ENCODE measurements at places on chromosomes 1 and 21.

DNA sequence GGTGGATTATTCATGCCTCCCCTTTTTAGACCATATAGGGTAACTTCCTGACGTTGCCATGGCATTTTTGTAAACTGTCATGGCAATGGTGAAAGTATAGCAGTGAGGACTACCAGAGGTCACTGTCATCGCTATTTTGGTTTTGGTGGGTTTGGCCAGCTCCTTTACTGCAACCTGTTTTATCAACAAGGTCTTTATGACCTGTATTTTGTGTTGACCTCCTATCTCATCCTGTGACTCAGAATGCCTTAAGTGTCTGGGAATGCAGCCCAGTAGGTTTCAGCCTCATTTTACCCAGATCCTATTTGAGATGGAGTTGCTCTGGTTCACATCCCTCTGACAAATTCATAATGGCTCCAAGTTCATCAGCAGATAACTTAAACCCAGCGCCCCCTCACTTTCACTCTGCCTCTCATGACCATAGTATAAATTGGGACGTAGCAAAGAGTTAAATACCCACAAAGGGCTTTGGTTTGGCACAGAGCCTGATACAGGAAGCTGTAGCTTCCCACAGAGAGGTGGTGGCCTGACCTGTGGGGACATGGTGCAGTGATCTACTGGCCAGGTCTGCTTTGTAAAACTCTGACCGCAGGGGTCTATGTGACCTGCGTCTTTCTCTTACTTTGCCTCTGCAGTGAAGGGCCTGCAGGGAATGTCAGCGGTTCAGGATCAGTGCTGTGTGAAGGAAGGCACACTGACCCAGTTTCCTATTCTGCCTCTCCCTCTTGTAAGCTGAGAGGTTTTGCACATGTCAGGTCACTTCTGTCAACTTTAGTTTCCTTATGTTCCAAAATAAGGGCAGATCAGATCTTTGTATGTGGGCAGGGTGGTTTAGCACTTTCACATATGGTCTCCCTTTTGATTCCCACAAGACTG is 78.1 kb upstream of the ZNF644 start:
- peak; percentile 50 for DNase-seq

DNA sequence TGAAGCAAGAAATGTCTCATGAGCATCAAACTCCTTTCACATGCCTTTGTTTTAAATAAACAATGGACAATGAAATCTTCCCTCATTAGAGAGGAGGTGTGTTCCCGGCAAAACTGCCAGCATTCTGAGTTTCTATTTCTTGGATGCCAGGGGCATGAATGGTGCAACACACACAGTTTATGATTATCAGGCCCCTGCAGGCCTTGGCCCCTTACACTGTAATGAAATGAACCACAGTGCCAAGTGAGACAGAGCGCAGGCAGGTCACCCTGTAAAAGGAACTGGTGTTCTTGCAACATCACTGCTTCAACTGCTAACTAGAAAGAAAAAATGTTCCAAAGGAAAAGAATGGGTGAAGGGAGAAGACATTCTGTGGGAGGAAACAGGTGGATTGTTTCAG is 3.8 kb upstream of the PIGC start:
- DNase-seq = no peak

GRCh38 chr1:94582565-94582964 is 41.0 kb upstream of the F3 start:
- no peak for DNase-seq

DNA sequence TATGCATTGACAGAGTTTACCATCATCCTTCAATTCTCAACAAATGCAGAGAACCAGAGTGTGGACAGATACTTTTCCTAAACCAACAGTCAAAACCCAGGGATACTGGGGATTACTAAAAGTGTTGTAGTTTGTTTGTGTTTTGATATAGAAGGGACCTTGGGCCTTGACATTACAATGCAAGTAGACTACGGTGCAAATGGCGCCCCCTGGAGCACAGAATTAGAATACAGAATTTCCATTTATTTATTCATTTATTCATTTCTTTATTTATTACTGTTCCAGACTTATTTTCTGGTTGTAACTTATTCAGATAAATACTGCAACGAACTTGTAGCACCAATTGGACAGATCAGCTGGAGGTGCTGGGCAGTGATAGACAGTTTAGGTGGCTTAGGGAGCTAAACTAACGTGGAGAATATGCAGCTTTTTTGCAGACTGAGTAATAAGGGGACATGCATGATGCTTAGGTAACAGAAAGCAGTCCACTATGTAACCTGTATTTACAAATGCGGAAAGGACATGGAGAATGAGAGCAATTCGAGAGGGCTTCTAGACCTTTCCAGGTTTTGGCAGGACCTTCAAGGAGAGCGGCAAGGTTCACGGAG is 42.6 kb downstream of the KIRREL1 start:
- no peak for DNase-seq

All from CD8-positive, alpha-beta memory T cell (primary cell).